ENCODE measurements at places on chromosomes 5 and 9.

- DNase-seq, result no peak
These were observed 21.9 kb downstream of the PTGS1 start for GRCh38 chr9:122392714-122393113.

DNA sequence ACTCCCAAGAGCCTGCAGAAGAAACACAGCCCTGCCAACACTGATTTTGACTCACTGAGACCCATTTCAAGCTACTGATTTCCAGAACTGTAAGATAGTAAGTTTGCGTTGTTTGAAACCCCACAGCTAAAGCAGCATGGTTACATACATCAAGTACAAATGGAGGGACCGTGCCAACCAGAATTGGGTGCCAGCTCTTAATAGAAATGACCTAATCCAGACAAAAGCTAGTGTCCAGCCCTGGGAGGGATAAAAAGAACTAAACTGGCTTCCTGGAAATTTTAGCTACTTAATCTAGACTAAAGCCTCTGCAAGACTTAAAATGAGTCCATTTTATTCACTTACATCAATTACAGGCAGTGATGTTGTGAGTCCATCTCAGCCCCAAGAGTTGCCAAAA, 122.6 kb downstream of the ADAMTS12 start:
- no peak for DNase-seq

DNA sequence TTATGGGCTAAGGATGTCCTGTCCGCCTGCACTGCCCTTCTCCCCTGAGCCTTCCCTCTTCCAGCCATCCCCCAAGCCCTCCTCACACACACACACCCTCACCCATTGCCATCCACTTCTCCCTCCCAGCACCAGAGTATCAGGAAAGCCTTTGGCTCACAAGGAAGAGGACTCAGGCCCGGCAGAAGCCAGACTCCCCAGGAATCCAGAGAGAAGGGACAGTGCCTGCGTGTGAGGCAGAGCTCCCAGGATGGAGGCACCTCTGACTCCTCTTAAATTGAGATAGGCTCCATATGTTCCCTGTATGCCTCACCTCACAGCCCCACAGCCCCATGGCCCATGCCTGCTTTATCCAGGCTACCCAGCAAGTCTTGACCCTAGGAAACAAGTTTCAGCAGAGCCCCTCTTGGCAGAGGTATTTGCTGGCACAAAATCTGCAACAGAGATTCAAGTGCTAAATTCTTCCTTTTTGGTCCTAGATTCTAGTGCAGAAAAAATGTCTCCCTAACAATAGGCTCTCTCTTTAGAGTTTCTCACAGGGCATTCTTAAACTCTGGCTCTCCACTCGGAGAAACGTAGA, 761 bp downstream of the IL17B start:
- no peak for DNase-seq

DNA sequence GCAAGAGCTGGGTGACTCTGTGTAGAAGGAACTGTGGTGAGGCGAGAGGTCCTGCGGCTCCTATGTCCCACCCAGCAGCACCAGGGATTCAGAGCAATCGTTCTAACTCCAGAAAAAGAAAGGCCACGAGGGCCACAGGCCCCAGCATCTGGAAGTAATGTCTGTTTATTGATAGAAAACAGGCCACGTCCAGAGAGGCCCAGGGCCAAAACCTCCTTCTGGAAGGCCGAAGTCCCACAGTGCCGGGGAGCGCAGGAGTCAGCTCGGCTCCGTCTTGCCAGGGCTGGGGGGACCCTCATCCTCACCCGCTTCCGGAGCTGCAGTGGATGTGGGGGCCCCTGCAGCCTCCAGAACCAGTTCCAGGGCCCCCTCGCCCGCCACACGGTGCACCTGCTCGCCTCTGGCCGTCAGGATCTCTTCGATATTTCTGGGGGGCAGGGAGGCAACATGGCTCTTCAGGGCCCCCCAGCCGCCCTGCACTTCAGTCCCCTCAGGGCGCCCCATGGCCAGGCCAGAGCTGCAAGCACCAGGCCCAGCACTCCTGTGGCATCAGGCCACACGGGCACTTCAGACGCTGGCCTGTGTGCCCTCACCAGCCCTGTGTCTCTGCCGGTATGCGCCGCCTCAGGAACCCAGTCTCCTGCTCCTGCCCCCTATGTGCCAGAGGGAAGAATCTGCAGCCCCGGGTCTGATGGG, 1.6 kb downstream of the DNLZ start:
- DNase-seq, result no peak

DNA sequence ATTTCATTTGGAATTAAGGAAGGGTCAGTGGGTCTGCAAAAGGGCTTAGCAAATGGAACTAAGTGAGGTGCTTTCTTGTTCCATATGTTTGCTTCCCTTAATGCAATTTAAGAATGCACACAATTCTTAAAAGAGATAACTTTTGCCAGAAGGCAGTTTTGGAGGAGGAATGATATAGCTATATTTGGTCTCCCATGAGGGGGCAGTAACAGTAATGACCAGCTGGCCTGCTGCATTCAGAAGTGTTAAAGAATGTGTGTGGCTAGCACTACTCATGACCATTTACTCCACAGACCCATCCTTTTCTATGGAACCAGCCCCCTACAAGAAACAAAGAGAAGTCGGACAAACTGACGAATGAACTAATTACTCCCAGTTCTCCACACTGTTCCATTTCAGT, 638.9 kb downstream of the RAB3C start:
- DNase-seq, result no peak

GRCh38 chr5:107017616-107018015, 653.1 kb downstream of the EFNA5 start:
- no peak for DNase-seq

GRCh38 chr9:68750786-68751185, 45.7 kb downstream of the PIP5K1B start:
- no peak for DNase-seq

GRCh38 chr5:15715967-15716366, 216.0 kb downstream of the FBXL7 start:
- DNase-seq, result no peak

GRCh38 chr9:93586290-93587057, 10.1 kb downstream of the PHF2 start:
- no peak for DNase-seq

DNA sequence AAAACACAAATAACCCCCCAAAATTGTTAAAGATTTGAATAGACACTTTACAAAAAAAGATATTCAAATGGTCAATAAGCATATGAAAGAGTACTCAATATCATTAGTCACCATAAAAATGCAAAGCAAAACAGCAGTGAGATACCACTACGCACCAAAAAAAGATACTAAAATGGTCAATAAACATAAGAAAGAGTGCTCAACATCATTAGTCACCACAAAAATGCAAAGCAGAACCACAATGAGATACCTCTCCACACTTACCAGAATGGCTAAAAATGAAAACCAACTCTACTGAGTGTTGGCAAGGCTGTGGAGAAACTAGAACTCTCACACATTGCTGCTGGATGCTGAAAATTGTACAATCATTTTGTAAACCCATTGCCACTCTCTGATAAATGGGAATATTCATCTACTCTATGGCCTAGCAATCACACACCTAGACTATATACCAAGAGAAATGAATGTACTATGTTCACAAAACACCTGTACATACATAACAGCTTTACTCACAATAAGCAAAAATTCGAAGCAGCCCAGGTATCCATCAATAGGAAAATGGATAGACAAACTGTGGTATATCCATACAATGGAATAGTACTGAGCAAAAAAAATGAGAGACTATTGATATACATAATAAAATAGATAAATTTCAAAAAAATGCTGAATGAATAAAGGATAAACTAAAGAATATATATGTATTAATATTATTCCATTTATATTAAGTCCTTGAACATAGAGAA, 205.0 kb upstream of the DAPK1 start:
- no peak for DNase-seq

DNA sequence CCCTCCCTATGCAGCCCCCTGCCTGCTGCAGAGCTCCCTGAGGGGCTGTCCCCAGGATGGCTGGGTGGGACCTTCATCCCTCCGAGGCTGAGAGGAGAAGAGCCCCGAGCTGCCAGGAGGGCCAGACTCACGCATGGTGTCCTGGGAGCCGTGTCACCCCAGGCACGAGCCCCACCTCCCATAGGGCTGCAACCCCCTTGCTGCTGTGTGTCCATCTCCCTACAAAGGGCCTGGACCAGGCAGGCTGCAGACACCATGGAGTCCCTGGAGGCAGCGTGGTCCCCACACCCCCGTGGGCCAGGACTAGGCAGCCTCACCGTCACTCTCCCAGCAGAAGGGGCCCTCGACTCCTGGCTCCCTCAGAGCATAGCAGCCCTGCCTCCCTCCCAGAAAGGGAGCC, 11.2 kb upstream of the SEC16A start:
- DNase-seq, result no peak

DNA sequence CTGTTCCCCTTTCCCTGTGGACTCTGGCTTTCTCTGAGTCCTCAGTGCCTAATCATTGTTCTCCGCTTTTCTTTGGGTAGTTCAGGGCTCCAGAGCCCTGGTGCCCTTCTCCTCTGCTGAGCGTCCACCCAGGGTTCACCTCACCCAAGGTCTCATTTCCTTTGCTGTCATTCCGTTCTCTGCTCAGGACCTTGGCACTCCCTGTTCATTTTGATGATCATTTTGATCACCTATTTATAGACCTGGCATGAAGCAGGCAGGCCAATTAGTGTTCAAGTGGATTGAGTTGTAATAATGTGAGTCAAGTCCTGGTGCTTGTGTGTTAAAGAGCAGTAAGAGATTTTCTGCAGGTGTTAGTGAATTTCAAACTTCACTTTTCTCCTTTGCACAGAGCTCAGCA, 3.6 kb downstream of the TRIO start:
- DNase-seq, result no peak

All from MM.1S (cell line).